Pulmonary artery endothelial cell (primary cell): ENCODE measurements at places on chromosomes 16 and 17.

GRCh38 chr16:67393111-67393787, at the start of gene TPPP3:
TSS of gene TPPP3 (minus strand) at chr16:67393498. CDS start at chr16:67391111, 2,387 bp downstream.
- no peak for DNase-seq

DNA sequence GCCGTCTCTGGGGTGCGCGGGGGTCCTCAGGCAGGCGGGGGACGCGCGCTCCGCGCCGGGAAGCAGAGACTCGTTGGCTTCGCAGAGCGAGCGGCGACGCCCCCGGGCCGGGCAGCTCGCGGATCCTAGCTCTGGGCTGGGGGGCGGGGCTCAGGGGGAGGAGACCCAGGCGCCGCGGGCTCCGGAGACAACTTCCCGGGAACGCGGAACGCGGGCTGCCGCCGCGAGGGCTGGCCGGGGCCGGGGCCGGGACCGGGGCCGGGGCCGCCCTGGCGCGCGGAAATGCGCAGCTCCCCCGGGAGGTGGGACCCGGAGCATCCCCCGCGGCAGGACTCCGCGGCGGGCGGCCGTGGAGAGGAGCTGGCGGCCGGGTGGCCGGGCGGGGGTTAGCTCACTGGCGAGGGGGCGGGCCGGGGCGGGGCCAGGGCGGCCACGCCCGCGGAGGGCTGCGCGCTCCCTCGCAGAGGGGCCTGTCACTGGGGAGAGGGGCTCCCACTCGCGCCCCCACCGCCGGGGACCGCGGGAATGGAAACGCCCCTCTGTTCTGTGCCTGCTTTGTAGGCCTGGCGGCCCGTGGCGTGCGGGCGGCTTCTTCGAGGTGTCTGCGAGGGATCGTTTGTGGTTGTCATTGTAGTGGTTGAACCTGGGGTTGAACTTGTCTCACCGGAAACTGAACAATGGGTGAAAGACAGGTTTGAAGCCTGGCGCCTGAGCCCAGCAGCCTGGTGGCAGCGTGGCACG, at the start of gene GAS7:
GAS7 (minus strand) TSS at position 98 of the 741 bp plus-strand sequence.
- no peak for DNase-seq

DNA sequence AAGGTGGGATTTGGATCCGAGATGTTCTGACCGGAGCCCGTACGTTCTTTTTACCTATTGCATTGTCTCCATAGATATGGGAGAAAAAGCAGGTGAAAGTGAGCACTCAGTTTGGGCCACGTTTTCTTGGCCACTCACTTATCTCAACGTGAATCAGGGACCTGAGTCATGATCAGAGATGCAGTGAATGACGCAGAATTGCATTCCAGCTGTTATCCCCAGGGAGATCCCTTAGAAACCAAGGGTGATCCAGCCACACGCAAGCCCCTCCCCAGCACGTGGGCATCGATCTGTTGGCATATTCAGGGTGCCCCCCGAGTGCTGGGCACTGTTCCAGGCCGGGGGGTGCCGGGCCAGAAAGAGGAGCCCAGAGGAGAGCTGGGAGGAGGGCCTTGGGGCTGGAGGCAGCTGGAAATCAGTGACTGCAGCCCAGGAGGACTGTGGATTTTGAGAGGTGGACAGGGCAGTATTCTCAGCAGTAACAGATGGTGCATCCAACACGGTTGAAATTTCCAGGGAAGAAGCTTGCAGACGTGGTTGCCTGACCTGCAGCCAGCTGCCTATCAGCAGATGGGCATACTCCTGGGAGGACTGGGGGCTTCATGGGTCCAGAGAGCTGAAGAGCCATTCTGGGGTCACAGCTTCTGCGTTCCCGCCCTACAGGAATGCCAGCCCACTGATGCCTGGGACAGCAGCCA, 87.2 kb upstream of the CACNG5 start:
- no peak for DNase-seq

GRCh38 chr16:79045191-79045590, 555.3 kb downstream of the MAF start:
- DNase-seq = no peak

GRCh38 chr17:4607773-4608187, 23.5 kb downstream of the SMTNL2 start:
- DNase-seq = no peak

- DNase-seq = no peak
Measured at GRCh38 chr17:29862127-29862526, 67.9 kb downstream of the SSH2 start.

DNA sequence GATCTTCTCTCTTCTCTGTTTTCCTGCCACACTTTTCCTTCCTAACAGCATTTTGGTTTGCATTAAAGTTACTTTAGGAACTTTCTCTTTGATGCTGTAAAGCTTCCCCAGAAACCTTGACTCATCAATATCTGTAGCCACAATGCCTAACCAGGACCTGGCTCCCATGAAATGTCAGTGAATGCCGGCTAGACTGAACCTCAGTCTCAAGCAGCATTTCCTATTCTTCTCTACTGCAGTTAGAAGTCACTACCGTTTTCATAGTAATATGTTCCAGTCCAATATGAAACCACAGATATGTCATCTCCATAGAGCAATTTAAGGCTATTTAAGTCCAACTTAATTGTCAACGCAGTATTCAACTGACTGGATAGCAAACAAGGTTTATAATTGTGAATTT, 28.9 kb downstream of the ITFG1 start:
- no peak for DNase-seq

GRCh38 chr17:7873051-7873450, 15.2 kb downstream of the CYB5D1 start:
- DNase-seq = no peak

DNA sequence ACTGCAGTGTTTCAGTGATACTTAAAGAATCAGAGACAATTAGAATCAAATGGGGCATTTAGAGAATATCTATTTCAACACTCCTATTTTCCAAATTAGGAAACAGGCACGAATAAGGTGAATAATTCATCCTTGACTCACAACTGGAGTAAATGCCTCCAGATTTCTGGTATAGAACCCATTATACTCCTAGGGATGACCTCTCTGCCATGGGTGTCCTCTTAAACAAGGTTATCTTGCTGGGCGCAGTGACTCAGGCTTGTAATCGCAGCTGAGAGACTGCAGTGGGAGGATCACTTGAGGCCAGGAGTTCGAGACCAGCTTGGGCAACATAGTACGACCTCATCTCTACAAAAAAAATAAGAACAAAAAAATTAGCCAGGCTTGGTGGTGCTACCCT, 139.8 kb upstream of the ELAC2 start:
- DNase-seq = no peak

DNA sequence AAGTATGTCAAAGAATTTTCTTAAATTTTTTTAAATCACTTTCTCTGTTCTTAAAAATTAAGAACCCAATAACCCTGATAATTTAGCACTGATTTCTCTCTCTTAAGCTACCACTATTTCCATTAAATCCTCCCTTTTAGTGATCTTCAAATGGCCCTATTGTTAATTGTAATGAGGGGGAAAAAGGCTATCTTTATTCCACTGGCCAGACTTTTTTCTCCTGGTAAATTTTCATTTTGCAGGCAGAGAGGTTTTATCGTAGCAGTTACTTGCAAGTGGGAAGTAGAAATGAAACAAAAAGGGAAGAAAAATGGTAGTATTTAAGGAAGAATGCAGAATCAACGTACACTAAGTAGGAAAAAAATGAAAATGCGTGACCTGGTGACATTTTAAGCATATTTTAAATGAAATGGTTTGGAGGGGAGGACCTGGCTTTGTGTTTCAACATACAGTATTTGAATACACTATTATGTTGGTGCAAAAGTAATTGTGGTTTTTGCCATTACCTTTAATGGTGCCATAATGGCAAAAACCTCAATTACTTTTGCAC, 224.9 kb downstream of the TANC2 start:
- no peak for DNase-seq

DNA sequence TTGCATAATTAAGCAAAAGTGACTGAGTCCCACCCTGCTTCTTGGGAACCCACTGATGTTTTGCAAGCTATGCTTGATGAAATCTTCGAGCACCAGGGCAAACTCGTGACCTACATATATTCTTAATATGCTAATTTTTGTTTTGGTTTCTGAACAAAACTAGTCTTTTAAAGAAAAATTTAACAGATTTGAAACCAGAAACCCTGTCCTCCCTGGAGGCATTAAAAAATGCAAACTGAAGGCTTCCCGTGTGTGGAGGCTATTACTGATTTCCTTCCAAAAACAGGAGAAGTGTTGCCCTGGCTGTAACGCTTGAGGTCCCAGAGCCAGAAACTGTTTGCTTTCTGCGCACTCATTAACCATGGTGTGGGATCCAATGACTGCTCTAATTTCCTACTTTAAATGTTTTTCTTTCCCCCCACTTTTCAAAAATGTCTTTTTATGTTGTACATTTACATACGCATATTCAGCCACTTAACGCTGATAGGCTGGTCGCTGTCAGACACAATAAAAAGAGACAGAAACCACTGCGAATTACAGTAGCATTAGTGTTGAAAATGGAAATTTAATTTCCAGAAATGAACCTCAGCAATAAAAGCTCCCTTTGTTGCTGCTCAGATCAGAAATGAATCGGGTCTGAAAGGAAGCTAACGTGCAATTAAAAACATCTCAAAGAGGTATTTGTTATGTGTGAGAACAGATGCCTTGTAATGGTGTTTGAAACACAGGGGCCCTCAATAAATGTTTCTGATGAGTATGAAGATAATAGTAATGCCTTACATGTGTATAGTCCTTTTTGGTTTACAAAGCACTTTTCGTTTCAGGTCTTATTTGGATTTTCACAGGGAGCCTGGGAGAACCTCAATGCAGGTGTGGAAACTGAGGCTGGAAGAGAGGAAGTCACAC, 39.9 kb upstream of the IRX6 start:
- no peak for DNase-seq

DNA sequence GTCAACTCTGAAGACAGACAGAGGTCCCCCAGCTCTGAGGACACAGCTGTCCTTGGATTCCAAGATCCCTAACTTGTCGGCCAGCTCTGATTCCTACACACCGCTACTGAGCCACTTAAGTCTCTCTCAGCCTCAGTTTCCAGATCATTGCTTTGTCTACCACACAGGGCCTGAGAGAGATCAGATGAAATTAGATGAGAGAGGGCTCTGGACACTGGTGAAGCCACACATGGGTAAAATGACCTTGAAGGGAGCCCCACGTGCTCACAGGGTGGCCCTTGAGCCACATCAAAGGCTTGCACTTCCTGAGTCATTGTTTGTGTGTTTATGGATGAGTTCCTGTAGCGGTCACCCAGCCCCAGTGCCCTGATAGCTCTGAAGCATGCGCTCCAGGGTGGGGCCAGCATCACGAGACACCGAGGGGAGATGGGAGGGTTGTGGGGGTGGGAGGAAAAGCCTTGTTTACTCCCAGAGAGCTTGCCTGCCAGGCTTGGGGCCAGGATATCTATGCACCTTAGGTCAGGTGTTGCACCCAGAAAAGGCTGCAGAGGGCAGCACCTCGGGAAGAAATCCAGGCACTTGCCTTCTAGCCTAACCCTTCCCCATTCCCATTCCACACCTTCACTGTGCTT, 32.7 kb upstream of the SLC6A2 start:
- DNase-seq = no peak

GRCh38 chr16:84683691-84684591, 15.9 kb upstream of the USP10 start:
- no peak for DNase-seq

GRCh38 chr17:47717261-47717697, 15.8 kb upstream of the TBX21 start:
- no peak for DNase-seq

- no peak for DNase-seq
Measured at GRCh38 chr17:19773534-19773933, 25.4 kb upstream of the ALDH3A1 start.

DNA sequence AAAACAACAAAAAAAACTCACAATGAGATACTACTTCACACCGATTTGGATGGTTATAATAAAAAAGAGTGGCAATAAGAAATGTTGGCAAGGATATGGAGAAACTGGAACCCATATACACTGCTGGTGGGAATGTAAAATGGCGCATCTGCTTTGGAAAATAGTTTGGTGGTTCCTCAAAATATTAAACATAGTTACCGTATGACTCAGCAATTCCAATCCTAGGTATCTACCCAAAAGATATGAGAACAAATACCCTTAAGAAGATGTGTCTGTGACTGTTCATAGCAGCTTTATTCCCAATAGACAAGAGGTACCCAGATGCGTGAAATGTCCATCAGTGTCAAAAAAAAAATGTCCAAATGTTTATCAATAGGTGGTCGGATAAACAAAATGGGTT, 7.2 kb downstream of the CPPED1 start:
- no peak for DNase-seq

DNA sequence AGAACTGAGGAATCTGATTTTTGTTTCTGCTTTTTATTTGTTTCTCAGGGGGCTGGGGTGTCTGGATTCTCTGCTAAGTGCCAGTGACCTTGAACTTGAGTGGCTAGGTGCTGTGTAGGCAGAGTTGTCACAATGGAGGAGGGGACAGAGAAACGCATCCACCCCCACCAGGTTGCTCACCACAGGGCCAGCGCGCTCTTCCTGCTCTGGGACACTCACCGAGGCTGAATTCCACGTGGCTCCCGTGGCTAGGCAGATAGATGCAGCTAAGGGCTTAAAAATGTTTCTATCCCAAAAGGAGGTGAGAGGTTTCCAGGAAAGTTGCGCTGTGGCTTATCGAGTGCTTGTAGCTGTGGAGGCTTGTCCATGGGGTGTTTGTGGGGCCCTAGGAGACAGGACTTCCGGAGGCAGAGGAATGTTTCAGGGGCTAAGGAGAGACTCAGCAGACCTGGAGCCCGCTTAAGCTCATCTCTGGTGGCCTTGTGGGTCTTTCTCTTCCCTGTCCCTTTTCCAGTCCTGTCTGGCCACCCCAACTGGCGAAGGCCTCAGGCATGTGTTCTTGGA, 36.8 kb downstream of the ADCY7 start:
- DNase-seq = no peak

DNA sequence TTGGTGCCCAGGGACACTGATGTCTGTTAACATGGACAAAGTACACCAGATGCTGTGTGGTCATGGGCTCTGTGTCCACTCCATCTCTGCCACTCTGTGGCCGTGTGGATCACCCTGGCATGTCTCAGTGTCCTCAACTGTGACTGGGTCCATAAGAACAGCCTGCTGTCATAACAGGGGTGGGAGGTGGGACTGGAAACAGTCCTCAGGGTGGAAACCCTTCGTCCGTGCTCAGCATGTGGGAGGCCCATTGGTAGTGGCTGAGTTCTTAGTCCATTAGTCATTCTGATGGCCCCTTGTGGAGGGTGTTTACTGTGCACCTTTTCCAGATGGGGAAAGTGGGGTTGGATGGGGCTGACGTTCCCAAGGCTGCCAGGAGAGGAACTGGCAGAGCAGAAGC, 12.8 kb downstream of the FLYWCH2 start:
- no peak for DNase-seq
